ENCODE measurements at places on chromosomes 11 and 22.

- no peak for DNase-seq
Observed at GRCh38 chr11:96752221-96752620, 362.4 kb downstream of the JRKL start.

DNA sequence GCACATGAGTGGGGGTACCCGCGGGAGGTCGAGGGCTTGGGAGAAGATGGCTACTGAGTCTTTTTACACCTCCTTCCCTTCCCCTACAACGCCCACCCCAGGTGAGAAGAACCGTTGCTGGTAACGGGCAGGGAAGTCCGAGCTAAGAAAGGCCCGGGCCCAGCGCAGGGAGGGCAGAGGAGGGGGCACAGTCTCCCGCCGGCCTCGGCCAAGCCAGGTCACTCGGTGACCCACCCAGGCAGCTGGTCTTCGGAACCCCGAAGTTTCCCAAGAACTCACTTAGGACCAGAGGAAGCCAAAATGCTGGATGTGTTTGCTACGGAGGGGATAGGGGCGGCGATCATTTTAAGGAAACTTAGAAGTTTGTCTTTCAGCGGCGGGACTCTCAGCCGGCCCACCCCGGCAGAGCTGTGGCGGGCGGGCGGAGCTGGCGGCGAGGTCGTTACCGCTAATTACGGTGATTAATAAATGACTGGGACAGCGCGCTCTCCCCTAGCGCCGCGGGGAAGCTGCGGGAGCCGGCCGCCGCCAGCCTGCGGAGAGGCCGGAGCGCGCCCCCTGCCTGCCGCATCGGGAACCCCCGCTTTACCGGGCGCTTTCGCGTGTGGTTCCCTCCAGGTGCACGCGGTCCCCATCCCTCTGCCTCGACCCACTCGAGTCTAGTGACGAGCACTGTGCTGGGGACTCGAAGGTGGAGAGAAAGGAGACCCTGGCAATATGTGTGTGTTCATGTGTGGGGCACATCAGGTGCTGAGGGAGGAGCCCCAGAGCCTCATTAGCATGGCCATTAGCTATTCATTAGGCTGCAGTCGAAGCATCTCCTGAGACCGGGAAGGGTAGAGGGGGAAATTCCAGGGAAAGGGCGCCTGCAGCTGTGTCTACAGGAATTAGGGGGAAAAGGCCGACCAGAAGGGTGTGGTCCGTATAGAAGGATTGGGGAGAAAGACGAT, 945 bp downstream of the ROBO3 start:
- DNase-seq: no peak

- DNase-seq: no peak
Observed at GRCh38 chr11:2716376-2717095, 16.7 kb upstream of the KCNQ1OT1 start.

- peak; percentile 69 for DNase-seq
Observed at GRCh38 chr22:19730655-19731360, 7.5 kb downstream of the GP1BB start.

- DNase-seq: no peak
Observed at GRCh38 chr22:34068001-34068400, 147.7 kb upstream of the LARGE1 start.

- no peak for DNase-seq
Observed at GRCh38 chr11:102705626-102706025, at the start of gene MMP27. MMP27 (minus strand) TSS chr11:102705769; CDS start chr11:102705714, 55 bp downstream.

DNA sequence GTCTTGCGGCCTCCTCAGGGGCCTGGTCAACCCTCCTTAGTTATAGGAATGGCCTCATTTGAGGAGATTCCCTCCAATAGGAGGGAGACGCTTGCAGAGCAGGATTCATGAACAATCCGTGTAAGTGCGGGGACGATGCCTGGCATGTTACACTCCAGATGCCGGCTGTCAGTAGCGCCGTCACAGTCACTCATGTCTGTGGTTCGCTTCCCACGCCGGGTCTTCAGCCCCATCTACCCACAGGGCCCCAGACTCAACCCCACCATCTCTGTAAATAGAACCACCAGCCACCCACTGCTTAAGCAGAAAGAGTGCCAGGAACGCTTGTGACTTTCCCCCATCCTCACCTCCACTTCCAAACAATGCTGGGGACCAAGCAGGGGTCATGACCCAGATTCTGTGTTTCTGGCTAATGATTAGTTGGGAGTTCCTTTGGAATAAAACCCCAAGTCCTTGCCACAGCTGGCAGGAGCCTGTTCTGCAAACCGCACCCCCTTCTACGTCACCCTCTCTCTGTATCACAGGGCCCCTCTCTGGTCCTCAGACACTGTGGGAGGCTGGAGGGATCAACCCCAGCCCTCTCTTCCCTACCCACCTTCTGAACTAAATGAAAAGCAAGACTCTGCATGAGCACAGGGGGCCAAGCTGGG, 38.8 kb upstream of the TOLLIP start:
- no peak for DNase-seq

GRCh38 chr11:119468511-119468910, 45.5 kb upstream of the THY1 start:
- DNase-seq: no peak

- DNase-seq: no peak
Observed at GRCh38 chr11:117443266-117444186, 115.9 kb downstream of the CEP164 start.

DNA sequence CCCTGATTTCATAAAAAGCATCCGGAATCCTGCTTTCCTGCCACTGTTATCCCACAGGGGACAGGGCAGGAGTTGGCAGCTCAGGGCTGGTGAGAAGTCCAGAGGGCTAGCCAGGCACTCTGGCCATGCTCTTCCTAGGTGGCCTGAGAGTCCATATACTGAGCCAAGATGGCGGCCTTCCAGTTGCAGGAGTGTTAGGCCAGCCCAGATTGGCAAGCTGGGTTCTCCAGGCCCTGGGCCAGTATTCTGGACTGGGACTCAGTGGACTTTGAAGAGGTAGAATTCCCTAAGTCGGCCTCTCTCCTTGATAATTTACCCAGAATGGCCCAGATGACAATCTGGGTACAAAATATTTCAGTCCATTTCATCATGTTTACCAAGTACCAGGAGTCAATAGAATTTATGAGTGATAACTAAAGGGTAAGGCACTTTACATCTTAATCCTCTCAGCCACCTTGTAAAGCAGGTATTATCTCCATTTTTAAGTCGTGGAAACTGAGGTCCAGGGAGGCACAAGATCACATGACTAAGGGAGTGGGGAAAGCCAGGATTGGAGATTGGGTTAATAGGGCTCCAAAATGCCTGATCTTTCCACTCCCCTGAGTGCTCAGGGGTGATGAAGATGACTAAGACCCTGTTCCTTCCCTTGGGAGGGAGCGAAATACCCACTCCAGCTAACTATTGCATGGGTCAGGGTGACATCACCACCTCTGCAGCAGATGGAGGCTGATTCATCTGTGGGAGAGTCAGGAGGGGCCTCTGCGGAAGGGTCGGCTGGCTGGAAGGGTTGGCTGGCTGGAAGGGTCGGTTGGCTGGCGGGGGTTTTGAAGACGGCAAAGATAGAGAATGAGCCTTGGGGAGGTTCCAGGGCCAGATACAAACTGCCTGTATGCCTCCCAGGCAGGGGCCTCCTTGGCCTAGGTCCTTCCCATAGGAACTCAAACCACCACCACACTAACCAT, 1.2 kb upstream of the MICALL1 start:
- no peak for DNase-seq

DNA sequence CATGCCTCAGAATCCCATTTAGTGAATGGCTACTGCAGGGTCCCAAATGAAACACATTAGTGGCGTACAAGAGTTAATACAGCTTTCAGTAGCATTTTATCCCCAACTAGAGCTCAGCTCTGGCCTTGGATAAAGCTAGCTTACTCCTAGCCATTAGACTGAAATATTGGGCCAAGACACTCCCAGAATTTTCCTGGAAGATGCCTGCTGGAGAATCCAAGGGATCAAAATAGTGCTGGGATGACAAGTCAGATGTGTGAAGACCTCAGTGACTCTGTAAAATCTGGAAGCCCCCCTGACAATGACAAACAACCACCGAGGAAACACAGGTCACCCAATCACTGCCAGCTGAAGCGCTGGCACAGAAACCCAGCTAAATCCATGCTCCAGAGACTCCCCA, 303.1 kb upstream of the SORL1-AS1 start:
- no peak for DNase-seq

GRCh38 chr11:8094656-8095055, 13.6 kb downstream of the TUB start:
- no peak for DNase-seq

DNA sequence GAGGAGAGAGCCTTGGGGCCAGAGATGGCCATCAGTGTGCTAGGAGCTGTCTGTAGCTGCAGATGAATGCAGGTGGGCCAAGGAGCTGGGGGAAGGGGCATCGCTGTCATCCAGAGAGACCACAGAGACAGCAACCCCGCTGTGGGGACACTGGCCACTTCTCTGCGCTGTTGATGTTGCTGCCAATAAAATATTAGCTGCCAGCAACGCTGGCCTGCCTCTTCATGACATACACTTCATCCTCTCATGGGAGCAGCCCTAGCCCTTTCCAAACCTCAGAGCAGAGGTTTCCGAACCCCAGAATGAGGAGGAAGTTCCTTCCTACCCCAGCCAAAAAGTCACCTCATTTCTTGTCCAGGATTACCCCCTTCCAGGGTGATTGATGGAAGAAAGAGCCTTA, 106.2 kb downstream of the PARVA start:
- no peak for DNase-seq

DNA sequence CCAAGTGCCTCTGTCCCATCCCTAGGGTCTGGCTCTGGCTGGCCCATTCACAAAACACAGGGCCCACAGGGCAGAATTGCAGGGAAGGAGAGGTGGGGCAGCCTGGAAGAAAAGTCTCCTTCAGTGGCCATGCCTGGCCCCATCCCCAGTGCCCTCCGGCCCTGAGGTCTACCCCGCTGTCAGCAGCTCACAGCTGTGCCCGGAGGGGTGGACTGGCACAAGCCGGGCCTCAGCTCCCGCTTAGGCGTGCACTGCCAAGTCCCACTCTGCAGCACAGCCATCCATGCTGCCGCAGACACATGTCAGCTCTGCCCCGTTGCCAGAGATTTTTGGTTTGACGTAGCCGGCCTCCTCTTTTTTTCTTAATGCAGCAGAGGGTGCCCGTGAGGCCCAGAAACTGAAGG, 3.9 kb upstream of the SCN2B start:
- DNase-seq: no peak

DNA sequence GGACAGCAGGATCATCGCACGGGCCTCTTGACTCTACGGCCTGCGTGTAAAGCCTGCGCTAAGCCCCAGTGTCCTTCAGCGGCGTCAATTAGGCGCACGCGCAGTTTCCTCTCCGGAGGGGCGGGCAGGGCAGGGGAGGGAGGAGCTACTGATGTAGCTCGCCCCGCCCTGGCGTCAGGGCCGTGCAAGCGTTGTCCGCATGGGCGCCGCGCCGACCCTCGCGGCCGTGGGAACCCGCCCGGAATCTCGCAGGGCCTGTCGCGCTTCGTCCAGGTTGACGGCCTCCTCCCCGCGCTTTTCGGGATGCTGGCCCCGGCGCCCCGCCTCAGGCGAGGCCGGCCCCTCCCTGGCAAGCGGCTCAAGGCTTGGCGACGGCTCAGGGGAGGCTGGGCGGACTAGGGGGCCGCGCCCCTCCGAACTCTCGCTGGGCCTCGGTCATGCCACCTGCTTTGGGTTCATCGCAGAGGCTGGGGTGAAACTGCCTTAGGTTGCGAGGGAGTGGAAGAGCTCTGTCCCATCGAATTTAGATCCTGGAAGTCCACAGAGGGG, 61.1 kb downstream of the ST3GAL4 start:
- DNase-seq: peak; percentile 45

DNA sequence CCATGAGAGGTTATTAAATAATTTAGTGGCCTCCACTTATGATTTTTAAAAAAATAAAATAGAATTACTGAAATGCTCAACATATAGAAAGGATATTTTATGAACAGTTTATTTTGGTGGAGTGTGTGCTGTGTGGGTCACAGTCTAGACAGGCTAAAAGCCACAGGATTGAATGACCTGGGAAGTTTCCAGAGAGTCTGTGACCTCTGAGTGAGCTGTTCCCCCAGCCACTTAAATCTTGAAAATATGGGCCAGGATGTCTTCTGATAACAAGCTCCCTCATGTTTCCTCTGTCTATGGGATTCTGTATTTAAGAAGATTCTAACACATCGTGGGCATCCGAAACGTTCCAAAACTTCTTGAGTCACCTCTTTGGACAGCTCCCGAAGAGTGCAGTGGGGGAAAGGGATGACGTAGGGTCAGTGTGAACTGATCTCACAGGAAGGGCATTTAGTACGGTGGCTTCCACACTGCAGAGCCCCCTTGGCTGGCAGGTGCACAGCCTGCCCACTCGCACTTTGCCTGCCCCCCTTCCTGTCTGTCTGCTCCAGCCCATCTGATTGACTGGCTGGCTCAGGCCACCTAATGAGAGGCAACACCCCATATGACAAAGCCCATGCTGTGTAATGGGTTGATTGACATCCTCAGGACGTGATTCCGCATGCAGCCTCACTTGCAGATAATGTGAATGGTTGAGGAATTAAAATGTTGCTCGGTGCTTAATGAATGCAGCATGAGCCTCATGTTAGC, 97.4 kb downstream of the NTM start:
- no peak for DNase-seq

DNA sequence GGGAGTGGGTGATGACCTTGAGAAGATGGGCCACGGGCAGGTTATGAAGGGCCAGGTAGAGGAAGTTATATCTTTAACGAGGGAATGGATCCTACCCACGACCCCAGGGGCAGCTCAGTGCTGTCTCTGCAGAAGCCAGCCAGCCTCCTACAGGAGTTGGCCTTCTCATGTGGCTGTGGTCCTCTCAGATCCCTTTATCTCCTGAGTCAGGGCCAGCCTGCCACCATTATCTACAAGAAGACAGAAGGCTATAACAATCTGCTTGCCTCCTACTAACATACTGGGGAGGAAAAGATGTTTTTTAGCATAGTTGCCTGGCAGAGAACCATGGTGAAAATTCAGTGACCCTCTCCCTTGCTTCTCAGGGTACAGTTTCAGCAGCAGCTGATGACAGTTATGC, 7.0 kb upstream of the YWHAH start:
- no peak for DNase-seq

DNA sequence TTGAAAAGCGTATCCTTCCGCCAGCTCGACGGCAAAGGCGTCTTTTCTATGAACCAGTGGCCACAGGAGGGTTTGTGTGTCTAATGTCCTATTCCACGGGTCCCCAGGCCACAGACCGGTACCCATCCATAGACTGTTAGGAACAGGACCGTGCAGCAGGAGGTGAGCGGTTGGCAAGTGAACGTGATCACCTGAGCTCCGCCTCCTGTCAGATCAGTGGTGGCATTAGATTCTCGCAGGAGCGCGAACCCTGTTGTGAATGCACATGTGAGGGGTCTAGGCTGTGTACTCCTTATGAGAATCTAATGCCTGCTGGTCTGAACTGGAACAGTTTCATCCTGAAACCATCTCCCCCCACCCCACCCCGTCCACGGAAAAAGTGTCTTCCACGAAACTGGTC, 62.7 kb upstream of the KCNQ1OT1 start:
- DNase-seq: no peak

- DNase-seq: no peak
Observed at GRCh38 chr11:61092280-61092766, 10.0 kb upstream of the CD5 start.
